CD4-positive, CD25-positive, alpha-beta regulatory T cell (primary cell): ENCODE measurements at places on chromosomes 13 and 19. TPM values are rescaled to one million over a fixed set of nuclear protein-coding genes. Genes with fewer than 3 reads are reported as not detected.

CDX2 gene
- polyA plus RNA-seq, result not detected

DNA sequence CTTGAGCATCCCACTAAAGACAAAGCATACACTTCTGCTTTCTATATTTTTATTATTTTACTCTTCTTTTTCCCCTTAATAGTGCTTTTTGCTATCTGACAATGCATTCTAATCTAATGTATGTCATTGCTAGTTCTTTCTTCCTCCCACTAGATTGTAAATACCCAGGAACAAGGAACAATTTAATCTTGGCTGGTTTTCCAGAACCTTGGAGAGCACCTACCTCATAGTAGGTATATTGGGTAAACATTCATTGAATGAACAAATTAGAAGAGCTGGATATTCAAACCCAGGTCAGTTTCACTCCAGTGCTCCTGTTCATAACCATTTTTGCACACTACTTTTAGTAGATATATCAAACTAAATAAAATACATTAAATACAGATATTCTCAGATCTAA, 1617.6 kb upstream of the SLC10A2 start:
- H3K36me3 ChIP-seq, result no peaks in the 10 kb centered on the region
- no peak for DNase-seq
- H3K27me3 ChIP-seq, result no peaks in the 10 kb centered on the region
- no peak overlapping the region for H3K27ac ChIP-seq
- H3K4me1 ChIP-seq, result no peaks in the 10 kb centered on the region
- H3K4me3 ChIP-seq, result no peak overlapping the region

GRCh38 chr19:17248011-17248776, 2.5 kb upstream of the NR2F6 start:
- no peaks in the 10 kb centered on the region for H3K36me3 ChIP-seq
- no peak for DNase-seq
- H3K27me3 ChIP-seq, result no peaks in the 10 kb centered on the region
- no peak overlapping the region for H3K4me3 ChIP-seq
- H3K4me1 ChIP-seq, result peaks cover 19% of the 10 kb centered on the region

GRCh38 chr13:27641711-27642502, 20.2 kb downstream of the POLR1D start:
- H3K27ac ChIP-seq, result no peak overlapping the region
- no peaks in the 10 kb centered on the region for H3K36me3 ChIP-seq
- H3K4me3 ChIP-seq, result no peak overlapping the region
- no peaks in the 10 kb centered on the region for H3K27me3 ChIP-seq
- H3K4me1 ChIP-seq, result peaks cover 5% of the 10 kb centered on the region
- no peak for DNase-seq

- DNase-seq, result no peak
- H3K27me3 ChIP-seq, result peaks cover 2% of the 10 kb centered on the region
- no peak overlapping the region for H3K27ac ChIP-seq
- no peaks in the 10 kb centered on the region for H3K36me3 ChIP-seq
- H3K4me3 ChIP-seq, result no peak overlapping the region
These were observed 187.0 kb upstream of the KL start for GRCh38 chr13:32829269-32829668.

- H3K4me1 ChIP-seq, result no peaks in the 10 kb centered on the region
- H3K4me3 ChIP-seq, result no peak overlapping the region
- DNase-seq, result no peak
- no peak overlapping the region for H3K27ac ChIP-seq
These were observed 101.0 kb downstream of the ZIC5 start for GRCh38 chr13:99870541-99870940.
